ENCODE measurements at places on chromosomes 2 and 18.

GRCh38 chr18:12326711-12327460, 18.8 kb downstream of the TUBB6 start:
- DNase-seq, result no peak

GRCh38 chr2:157471078-157471477, 27.2 kb upstream of the CYTIP start:
- no peak for DNase-seq

GRCh38 chr2:122070241-122070731, 314.8 kb downstream of the TSN start:
- DNase-seq, result peak; percentile 49

GRCh38 chr2:88733155-88733902, 41.9 kb downstream of the RPIA start:
- no peak for DNase-seq

DNA sequence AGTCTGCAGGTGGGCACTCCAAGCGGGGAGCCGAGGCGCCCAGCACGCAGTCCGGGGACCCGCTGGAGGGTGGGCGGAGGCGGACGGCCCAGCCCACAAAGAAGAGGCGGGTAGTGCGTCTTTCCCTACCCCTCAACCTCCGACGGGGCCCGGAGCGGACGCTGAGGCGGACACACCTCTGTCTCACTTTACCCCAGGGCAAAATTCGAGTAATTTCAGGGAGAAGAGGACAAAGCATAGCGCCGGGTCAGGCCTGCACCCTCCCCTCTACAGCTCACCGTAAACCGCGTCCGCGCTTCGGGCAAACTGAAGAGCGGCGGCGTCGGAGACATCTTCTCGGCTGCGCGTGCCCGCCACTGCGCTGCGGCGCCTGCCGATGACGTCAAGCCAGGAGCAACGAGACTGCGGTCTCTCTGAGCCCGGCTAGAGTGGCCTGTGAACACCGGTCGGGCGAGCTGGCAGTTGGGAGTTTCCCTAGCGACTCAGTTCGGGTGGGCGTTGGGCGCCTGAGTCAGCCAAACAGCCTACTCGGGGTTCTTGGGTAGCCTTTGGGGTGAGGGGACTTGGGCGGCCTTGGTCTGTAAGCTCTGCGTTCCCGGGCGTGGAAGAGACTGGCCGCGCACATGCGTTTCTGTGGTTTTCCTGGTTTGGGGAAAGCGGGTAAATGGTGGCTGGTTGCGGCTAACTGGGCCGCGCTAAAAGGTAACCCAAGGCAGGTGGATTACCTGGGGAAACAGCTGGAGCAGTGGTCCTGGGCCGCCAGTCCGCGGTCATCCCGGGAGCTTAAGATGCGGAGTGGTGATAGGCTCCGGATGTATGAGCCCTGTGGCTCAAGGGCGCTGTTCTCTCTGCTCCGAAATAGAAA, at the start of gene THOC1:
TSS of gene THOC1 (minus strand) at position 360 of the 865 bp plus-strand sequence. CDS start at position 332, 28 bp downstream.
- peak; percentile 90 for DNase-seq

DNA sequence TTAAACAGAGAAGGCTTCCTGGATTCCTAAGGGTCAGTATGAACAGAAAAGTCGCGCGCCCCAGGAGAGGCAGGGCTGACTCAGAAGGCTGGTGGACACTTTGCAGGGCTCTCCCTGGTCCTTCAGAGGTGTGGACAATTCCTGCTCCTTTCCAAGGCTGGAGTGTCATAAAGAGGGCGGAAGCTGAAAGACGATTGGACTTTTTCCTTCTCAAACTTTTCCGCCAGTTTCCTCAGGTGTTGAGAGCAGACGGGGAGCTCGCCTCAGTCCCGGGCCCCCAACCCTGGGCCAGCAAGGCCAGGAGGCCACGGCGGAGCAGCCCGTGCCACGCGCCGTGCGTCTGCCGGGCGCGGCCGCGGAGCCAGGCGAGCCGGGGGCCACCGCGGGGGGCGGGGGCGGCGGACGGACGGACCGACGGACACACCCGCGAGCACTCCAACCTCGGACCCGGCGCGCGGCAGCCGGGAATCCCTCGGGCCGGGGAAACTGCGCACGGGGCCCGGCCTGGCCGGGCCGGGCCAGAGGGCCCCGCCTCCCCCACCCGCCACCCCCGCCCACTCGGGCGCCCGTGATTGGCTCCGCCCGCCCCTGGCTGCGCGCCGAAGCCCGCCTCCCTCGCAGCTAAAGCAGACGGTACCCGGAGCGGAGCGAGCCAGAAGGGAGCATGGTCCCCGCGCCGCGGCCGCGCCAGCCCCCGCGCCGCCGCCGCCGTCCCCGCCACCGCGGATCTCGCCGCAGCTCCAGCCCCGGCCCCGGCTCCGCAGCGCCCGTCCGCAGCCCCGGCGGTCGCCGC, at the start of gene KLHL29:
TSS of gene KLHL29 (plus strand) at position 629 of the 793 bp plus-strand sequence. CDS start 177,018 bp downstream, outside the sequence.
- DNase-seq, result peak; percentile 76

DNA sequence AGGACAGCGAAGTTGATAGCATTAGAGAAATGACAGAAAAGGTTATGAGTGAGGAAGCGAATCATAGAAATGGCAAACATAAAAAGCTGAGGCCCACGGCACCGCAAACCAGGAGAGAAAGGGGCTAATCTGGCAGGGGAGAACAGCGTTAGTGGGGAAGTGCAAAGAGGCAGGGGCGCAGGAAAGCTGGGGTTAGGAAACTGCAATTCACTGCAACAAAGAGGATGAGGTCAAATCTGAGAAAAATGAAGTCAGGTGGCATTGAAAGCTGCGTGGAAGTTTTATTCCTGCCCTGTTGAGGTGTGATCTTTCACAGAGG, 653 bp upstream of the ABI2 start:
- no peak for DNase-seq

DNA sequence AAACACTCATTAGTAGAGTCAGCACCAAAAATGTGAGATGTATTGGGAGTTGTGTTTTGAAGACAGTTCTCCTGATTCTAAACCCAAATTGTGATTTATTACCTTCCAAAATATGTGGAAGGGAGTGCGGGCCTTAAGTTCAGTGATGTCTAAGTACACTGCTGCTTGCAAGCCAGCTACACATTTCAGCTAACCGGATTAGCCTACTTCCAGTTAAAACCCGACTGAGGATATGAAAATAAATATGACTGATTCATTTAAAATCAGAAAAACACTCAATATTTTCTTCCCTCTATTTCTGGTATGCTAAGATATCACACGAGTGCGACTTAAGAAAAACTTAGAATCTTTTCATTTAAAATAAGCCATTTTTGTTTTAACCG, 907 bp downstream of the FHL2 start:
- DNase-seq, result peak; percentile 31

GRCh38 chr2:42722320-42723190, 41.4 kb downstream of the OXER1 start:
- peak; percentile 47 for DNase-seq

DNA sequence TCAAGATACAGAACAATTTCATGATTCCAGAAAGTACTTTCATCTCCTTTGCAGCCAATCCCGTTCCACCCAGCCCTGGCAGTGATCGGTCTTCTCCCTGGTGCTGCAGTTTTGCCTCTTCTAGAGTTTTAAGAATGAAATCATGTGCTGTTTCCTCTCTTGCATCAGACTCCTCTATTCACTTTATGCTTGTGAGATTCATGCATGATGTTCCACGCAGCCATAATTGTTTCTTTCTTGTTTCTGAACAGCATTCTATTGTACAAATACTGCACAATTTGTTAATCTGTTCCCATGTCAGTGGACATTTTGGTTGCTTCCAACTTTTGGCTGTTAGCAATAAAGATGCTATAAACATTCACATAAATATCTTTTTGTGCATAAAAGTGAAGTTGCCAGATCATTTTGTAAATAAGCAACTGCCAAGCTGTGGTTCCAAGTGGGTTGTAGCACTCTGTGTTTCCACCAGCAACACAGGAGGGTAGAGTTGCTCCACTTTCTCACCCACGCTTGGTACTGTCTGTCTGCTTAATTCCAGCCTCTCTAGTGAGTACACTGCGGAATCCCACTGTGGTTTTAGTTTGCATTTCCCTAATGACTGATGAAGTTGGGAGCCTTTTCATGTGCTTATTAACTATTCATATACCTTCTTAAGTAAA, 104.5 kb downstream of the TWIST2 start:
- peak; percentile 63 for DNase-seq

DNA sequence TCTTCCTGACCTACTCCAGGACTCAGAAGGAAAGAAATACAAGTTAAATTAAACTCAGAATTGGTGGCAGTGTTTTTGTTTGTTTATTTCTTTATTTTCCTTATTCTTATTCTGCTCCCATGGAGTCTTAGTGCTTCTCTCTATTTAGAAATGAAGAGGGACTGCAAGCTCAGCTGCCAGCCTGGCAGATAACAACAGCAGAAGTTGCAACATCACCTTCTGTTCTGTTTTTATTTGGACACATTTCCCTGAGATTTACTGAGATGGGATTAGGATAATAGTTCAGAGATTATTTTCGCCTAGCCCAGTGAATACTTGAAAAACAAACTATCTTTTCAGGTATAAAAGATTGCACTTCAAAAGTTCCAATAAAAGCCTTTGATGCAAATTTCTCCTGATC, 70.4 kb upstream of the DTNA start:
- DNase-seq, result no peak

- DNase-seq, result no peak
These were observed 191.2 kb upstream of the TPO start for GRCh38 chr2:1222056-1222455.
